ENCODE measurements at places on chromosomes 7 and 10.

DNA sequence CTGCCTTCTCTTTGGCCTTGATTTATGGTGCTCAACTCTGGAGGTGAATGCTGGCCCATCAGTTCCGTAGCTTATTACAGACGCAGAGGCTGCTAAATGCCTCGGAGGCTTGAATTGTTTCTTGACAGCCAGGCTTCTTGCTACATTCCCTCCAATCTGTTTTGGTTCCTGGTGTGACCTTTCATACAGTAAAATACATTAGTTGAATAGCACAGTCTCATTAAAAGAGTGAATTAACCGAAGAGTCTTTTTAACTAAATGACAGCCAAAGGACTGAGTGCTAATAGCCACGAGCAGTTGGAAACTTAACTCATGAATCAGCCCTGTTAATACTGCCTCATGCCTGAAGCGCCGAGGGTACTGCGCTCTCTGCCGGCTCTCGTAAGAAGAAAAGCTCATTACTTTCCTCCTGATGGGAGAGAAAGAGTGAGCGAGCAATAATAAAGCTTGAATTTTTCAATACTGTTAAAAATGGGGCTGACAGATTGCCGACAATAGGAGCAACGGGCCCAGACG is 236.4 kb upstream of the GPR26 start:
- DNase-seq = no peak

GRCh38 chr10:71584902-71585563 is 134.5 kb downstream of the C10orf105 start:
- DNase-seq = no peak

- DNase-seq = no peak
Measured at GRCh38 chr7:90262438-90262837, 17.5 kb downstream of the CFAP69 start.

DNA sequence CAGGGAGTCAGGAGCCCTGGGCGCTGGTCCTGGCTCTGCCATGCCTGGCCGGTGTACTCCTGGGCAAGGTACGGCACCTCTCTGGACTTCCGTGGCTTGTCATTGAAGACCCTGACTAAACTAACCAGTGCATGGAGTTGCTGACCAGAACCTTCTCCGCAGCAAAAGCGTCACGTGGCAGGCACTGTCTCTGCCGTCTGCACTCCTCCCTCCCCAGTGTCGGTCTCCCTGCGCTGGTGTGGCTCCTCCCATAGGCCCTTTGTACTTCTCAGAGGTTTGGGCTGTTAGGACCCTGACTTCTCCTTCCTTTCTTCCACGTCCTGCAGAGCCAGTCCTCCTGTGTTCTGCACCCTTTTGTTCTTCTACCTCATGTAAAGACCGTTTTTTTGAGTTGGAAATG is 100.6 kb upstream of the CREB5 start:
- DNase-seq = no peak

- DNase-seq = no peak
Measured at GRCh38 chr10:35153716-35154115, 27.1 kb downstream of the CREM start.

DNA sequence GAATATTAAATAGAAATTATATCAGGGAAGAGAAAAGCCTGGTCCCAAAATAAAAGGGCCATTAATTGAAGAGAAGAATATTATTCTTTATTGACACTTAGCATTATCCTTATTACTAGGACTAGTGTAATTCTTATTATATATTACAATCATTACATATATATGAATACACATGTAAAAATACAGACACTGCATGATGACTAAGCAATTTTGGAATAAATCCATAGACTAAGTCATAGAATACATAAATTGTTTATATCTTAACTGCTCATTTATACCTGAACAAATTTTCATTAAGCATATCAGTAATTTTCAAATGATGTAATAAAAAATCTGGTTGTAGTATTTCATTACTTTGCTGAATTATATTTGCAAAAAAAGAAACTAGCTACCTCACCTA is 29.7 kb upstream of the SLC13A1 start:
- no peak for DNase-seq

DNA sequence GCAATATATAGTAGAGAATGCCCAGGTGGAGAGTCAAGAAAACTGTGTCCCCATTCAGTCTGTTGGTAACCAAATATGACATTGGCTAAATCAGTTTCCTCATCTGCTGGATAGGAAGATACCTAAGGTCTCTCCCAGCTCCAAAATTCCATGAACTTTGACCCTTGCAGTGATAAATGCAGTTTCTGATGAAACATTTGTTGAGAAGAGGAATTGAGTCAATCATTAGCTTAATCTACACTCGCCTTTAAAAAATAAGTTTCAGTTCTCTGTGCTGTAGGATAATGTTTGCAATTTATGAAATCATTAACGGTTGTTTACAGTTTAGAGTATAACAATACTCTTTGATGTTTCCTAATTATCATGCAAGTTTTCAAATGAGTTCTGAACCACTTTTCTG is 38.0 kb upstream of the SLC25A13 start:
- DNase-seq = no peak

- DNase-seq = peak; percentile 62
Measured at GRCh38 chr7:131105294-131105798, 222.3 kb upstream of the MKLN1 start.

- DNase-seq = no peak
Measured at GRCh38 chr7:115910541-115911164, 119.9 kb downstream of the TFEC start.

DNA sequence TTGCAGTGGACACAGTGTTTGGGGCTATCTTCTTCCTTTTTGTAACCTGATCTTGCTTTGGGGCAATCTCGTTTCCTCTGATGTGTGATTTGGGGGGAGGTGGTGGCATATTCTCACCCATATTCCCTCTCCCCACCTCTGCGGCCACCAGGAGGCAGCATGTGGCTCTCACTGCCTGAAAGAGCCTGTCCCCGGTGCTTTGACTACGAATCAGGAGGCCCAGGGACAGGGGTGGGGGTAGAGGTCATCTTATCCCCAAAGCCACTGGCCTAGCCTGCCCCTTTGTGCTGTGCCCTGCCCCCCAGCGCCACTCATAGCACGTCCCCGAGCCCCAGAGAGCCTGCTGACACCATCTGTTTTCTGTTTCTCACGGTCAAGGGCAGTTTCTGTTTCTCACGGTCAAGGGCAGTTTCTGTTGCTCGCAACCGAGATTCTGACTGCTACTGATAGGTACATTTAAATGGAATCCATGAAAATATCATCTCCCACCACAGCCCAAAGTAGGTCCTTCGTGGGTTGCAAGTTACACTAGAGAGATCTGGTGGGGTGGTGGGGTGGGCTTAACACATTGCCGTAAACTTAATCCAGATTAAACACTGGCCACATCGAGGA is 28.2 kb downstream of the PHYH start:
- peak; percentile 53 for DNase-seq

DNA sequence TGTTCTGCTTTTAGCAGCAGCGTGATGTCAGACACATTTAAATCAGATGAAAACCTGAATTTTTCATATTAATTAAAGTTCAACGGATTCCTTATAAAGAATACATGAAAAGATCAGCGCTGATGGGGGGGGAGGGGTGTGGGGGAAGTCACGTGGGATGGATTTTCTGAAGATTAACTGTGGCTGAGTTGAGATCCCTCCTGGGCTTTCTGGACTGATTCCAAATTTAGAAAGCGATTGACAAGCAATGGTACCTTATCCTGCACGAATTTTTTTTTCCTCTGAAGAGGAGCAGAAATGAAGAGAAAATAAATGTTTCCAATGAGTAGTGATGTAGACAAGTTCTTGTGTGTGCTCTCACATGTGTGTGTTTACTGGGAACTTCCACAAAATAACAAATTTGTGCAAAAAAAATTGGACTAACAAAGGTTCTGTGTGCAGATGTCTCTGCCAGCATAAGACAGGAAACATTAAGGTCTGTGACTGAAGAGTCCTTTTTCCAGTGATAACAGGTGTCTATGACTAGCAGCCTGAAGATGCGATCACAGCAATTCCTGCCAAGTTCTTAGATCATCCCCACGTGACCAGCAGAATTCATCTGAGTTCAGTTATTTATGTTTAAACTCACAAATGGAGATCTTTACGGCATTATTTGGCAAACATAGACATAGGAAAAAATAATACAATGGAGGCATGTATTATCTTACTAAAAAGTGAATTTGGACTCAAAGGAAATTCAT is 585.2 kb upstream of the CELF2 start:
- no peak for DNase-seq

- DNase-seq = no peak
Measured at GRCh38 chr10:103851261-103851660, 4.1 kb downstream of the SH3PXD2A start.

GRCh38 chr7:114916261-114916892 is 5.5 kb upstream of the MDFIC start:
- no peak for DNase-seq

- no peak for DNase-seq
Measured at GRCh38 chr10:28077889-28078288, 79.0 kb upstream of the ODAD2 start.

GRCh38 chr7:39557911-39558310 is 8.3 kb upstream of the YAE1 start:
- DNase-seq = no peak

DNA sequence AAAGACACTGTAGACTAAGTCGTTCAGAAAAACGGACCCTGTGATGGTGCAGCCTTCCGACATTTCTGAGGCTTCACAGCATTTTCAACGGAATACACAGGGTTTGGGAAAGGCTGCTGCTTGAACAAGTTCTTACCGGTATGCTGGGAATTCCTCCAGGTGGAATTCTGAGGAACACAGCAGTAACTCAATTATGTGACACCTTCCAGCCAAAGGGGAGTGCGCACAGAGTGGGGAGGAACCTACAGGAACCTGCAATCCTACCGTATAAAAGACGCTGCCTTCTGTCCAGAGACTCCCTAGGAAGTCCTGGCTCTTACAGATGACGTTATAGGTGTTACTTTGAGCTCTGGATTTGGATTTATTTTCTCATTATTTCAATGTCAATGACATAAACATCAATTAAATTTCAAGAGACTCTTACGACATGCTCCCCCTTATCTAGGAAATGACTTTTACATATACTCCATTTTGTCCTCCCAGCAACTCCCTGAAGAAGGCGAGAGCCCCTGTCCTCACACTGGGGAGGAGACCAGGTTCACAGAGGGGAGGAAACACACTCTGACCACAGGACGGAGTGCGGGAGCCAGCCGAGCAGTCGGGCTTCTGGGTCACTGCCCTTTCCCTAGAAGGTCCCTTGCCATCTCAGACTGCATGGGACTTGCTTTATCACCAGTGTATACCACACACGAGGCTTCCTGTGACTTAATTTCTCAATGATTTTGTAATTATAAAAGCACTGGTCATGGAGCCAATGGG is 27.9 kb downstream of the VIPR2 start:
- no peak for DNase-seq

- no peak for DNase-seq
Measured at GRCh38 chr7:137084607-137085380, 216.3 kb downstream of the CHRM2 start.

DNA sequence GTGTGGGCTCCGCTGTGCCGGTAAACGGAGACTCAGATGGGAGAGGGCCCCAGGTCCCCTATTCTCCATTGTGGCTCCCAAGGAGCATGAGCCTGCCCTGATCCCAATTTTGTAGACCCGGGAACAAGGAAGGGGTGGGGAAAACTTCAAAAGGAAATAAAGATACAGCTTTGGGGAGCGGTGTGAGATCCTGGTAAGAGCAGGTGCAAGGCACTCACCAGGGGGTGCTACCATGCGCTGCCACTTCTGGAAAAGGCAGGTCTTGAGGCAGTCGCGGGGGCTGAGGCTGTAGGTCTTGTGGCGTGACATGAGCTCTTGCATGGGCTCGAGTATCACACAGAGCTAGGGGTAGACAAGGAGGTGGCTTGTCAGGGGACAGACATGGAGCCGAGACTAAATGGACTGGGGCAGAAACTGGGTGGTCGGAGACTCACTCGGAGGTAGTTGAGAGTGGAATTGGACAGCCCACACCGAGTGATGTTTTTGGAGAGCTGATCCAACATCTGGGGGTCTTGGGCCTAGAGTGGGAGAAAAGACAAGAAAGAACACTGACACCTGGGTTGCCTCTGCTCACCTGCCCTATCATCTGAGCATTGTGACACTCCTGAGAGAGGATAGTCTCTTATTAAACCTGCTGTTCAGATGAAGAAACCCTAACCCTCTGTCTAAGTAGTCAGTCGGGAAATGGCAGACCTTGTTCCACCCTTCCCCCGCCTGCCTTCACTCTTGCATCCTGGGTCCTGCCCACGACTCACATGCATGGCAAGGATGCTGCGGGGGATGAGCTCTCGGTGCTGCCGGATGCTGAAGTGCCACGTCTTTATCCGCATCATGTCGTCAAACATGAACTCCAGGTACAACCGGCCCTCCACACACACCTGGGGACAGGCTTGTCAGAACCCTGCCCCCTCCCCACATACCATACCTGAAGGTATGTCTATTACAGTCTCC is 10.7 kb downstream of the LDB1 start:
- no peak for DNase-seq

- no peak for DNase-seq
Measured at GRCh38 chr10:23433701-23434100, 5.2 kb upstream of the OTUD1 start.

GRCh38 chr7:40749877-40750276 is 615.1 kb downstream of the SUGCT start:
- DNase-seq = no peak

- DNase-seq = no peak
Measured at GRCh38 chr7:141663081-141663849, 38.7 kb downstream of the DENND11 start.

DNA sequence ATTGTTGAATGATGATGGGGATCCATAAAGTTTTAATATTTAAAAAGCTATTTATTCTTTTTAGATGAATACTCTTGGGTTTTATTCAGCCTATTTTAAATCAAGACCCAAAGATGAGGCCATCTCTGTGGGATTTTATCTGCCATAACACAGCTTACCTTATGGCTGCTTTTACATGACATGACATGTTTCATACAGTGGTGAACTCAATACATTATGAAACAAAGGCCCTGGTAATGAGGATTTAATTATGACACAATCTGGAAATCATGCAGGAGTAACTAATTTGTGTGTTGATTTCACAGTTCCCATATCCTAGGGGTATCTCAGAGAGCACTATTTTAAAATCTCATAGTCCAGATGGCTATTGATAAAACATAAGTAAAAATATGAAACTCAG is 661.8 kb upstream of the FZD8 start:
- DNase-seq = no peak

GRCh38 chr7:142808802-142809583 is 38.2 kb downstream of the PRSS2 start:
- no peak for DNase-seq

DNA sequence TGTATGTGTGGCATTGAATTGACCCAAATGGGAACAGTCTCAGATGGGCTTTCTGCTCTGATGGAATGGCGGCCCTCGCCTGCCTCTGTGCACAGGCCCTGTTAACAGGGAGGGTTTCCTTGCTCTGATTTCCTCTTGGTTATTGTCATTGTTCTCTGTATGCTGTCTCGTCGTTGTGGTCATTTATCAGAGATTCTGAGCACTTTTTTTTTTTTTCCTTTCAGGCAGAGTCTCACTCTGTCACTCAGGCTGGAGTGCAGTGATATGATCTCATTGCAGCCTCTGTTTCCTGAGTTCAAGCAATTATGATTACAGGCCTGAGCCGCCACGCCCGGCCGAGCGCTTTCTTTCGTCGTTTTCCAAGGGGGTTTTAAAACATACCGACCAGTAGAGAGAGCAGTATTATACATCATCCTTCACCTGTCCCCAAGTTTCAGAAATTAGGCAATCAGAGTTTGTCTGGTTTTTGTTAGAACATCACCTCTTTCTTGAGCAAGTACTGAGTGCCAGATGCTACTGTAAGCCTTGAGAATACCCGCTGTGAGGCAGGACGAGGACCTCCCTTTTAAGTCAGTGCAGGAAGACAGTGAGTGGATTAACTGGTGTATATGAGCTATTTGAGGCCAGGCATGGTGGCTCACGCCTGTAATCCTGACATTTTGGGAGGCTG is 6.5 kb downstream of the CHST12 start:
- no peak for DNase-seq
